ENCODE measurements at places on chromosomes 16 and 17.

GRCh38 chr17:79372470-79373238 is 238.2 kb downstream of the RBFOX3 start:
- DNase-seq, result no peak

DNA sequence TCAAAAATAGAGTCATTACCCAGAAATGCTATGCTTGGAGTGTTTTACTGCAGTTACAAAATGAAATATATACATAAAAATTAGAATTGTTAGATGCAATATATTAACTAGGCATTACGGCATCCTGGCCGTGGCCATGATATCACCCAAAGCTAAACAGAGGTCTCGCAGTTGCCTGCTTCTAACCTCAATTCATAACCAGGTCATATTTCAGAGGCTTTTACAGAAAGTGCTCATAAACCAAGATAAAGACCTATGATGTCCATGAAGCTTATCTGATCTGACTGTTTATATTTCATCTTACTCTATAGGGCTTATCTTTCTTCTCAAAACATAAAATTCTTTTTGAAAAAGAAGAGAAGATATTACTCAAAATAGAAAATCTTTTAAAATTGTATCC is 664.5 kb upstream of the SALL1 start:
- no peak for DNase-seq

GRCh38 chr16:28964072-28964471 is 10.5 kb upstream of the SPNS1 start:
- DNase-seq, result no peak

DNA sequence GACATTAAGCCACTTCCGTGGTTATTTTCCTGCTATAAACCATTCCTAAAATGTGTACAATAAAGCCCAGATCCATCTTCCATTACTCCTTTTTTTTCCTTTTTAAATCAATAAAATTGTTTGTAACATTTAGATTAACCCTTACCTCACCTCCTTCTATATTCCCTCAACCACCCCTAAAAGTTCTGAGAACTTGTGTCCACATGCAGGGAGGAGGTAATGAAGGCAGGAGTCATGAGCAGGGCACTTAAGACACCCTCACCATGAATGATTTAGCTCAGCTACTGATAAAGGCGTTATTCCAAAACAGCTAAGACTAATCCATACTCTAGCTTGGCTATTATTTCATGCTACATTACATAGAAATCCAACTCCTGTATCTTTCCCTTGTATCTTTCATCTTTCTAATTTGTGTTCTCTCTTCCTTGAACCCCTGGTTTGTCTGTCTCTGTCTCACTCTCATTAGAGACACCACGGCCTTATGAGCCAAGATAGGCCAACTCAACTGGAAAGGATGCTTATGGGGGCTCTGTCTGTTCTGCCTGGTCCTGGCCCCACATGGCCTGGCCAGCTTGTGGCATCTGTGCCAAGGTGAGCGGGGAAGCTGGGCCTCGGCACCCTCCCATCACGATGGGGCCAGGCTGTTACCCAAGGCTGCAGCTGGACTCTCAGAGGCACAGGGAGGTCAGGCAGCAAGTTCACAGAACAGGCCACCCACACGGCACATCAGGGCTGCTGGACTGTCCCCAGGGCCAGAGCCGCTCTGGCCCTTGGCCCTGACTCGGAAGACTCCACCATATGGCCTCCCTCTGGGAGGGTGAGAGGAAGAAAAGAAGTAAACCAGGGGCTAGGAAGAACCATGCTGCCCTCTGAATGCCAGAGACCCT is 294.4 kb downstream of the SOX9 start:
- no peak for DNase-seq

- DNase-seq, result no peak
Observed at GRCh38 chr17:28115046-28115445, 72.6 kb downstream of the NLK start.
